NAMALWA (cell line): ENCODE measurements at places on chromosomes 3 and 15.
A peak's percentile ranks its signal among the peaks of the same experiment; 100 is the strongest.

GRCh38 chr15:86163816-86164215 is 84.1 kb downstream of the AGBL1 start:
- no peak for DNase-seq

DNA sequence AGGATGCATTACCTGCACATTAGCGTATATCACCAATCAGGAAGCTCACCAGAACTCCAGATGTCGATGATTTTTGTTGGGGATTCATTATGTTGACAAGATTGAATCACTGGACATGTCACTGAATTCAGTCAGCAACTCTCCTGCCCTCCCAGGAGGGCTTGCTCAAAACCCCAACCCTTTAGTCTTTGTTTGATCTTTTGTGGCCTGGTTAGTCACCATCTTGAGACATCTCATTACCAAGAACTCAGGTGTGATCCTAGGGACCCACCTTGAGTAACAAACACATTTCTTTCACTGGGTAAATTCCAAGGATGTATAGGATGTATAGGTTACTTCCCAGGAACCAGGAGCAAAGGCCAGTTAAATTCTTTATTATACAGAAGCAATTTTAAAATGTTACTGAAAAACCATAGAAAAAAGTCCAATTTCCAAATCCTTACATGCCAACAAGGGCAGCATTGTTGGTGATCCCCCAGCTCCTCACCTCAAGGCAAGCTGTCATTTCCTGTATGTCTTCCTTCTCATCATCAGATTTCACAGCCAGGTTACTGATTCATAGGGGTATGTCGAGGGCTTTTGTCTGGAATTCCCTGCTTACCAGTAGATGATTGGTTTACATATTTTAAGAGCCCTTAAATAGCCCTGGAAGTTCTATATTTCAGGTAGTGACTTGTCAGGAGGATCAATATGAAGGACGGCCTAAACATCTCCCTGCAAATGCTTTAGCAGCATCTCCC is 11.7 kb downstream of the SNRPN start:
- DNase-seq, result no peak

- no peak for DNase-seq
Measured at GRCh38 chr3:72131899-72132298, 347.0 kb upstream of the PROK2 start.

GRCh38 chr3:16311960-16312451 is 47.0 kb downstream of the OXNAD1 start:
- no peak for DNase-seq

GRCh38 chr15:61584410-61584809 is 355.3 kb upstream of the RORA start:
- peak; percentile 2 for DNase-seq

GRCh38 chr3:147406028-147406931 is at the start of gene ZIC4:
Gene ZIC4 (minus strand): TSS chr3:147406543. CDS start chr3:147402797, 3,746 bp downstream.
- DNase-seq, result no peak

DNA sequence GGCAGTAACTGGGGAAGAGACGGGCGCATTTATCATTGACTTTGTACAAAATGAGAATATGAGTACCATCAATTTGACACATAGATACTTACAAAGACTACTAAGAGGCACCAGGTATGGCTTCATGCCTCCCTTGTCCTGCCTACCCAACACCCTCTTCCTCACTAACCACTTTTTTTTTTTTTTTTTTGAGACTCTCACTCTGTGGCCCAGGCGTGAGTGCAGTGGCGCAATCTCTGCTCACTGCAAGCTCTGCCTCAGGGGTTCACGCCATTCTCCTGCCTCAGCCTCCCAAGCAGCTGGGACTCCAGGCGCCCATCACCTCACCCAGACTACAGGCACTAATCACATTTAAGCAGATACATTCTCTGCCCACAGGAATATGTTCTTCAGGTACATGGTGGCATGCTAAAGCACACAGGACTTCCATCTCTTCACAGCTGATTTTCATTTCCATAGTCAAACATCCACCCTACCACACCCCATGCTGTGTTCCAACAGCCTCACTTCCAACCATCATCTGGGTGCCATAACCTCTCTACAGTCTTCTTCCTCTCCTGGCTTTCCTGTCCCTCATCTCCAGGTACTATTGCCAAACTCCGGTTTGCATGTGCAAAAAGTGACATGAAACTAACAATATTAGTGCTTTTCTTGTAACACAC is 41.7 kb downstream of the RAB27A start:
- DNase-seq, result no peak

DNA sequence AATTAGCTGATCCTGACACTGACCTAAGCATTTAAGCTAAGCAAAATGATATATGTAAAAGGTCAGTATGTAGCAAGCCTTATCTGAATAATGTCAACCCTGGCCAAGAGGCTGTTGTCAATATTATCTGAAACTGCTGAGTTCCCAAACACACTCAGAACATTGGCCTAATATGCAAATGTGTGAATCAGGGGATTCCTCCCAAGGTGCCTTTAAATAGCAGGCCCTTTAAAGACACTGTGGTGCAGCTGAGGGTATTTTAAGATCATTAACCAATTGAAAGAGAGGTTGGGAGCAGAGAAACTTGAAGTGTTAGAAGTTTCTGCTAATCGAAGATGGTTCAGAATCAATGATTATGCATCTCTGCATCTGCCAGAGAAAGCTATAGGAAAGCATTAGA is 207.0 kb downstream of the NTRK3 start:
- no peak for DNase-seq

DNA sequence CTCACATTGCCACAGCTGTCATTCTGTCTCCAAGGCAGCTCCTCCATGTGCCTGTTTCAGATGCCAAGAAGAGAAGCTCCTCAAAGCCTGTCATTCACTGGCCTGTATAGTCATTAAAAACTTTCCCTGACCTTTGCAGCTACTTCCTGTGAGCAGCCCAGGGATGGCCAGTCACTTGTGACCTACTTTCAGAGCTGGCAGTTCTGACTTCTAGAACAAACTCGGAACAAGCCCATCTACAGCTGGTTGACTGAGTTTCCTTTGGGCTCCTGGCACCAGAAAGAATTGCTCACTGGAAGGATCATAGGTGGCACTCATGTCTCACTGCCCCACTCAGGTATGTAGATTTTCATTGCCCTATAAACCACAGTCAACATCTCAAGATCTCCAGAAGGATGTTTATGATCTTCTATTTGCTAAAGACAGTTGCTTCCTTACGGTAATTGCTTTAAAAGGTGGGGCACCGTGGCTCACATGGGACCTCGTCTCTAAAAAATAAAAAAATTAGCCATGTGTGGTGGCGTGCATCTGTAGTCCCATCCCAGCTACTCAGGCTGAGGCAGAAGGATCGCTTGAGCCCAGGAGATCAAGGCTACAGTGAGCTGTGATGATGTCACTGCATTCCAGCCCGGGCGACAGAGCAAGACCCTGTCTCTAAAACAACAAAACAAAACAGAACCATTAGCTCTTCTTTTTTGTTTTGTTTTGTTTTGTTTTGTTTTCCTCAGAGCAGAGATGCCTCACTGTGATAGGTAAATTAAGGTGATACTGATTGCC is 11.2 kb upstream of the ATP13A3 start:
- DNase-seq, result no peak

DNA sequence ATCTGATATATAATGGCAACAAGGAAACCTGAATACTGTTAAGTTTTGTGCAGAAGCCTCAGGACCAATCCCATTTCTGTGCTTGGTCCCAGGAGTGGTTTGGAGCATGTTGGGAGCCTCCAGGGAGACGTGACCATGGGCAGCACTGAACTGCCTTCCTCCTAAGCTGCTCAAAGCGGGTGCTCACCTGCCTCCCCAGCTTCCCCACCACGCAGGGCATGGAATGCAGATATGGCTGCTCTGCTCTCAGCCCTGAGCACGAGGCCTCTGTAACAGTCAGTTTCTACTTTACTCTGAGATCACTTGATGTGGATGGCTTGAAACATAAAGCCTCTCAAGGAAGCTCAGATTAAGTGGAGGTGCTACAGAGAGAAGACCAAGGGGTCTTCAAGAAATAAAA is 49.3 kb downstream of the MESD start:
- DNase-seq, result no peak

DNA sequence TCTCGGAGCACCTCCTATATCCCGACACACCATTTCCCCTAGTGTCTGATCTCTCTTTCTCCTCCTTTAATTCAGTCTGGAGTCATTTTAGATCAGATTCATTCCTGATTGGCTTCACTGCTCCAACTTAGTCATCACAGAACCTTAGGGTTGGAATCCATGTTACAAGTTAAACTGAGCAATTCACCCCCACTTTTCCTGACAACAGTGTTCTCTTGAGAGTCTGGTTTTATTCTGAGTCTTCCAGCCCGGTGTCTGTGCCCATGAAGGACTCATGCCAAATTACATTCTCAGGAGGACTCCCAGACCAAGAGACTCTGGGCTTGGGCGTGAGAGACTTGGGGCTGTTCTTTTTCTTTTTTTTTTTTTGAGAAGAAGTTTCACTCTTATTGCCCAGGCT is 57.5 kb downstream of the LPP start:
- DNase-seq, result no peak

DNA sequence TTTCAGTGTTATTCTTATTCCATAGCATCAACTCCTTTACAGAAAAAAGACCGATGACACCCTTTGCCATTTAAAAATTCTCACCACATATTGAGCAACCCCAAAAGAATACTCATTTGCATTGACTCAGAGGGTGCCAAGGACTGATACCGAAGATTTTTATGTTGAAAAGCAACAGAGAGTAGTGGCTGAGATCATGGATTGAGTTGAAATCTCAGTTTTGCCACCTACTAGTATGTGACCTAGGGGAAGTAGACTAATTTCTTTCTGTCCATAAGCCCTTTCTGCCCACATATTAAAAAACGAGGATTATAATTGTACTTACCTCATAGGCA is 313.9 kb upstream of the SATB1 start:
- no peak for DNase-seq

DNA sequence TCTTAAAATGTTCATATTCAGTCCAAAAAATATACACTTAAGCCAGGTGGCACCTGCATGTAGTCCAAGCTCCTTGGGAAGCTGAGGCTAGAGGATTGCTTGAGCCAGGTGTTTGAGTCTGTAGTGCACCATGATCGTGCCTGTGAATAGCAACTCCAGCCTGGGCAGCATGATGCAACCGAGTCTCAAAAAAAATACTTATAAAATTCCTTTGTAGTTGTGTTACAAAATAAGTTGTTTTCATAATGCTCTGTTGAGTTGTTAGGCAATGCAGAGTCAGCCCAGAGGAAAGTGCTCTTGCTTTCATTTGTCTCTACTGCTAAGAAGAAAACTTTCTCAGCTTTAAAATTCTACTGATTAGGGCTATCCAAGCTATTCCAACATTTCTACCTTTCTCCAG is 442.8 kb upstream of the ARRDC4 start:
- DNase-seq, result no peak

GRCh38 chr3:105629718-105630117 is 239.1 kb downstream of the CBLB start:
- DNase-seq, result no peak

DNA sequence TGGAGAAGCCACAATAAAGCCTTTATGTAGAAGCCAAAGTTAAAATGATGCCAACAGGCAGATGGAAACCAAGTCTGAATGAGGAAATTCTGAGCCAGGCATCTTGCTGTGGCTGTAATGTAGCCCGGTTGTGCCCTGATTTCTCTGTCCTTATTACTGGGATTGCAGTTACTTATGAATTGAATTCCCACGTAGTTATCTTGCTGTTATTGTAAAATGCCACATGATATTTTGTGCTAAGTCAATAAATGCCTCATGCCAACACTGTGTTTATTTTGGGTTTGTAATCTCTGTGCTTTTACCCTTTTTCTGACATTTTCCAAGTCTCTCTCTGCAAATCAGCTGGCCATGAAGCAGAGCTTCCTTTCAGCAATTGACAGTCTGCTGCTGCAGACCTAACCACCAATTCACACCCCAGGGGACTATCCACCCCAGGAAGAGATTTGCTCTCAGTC is 486.1 kb upstream of the GOLIM4 start:
- no peak for DNase-seq

DNA sequence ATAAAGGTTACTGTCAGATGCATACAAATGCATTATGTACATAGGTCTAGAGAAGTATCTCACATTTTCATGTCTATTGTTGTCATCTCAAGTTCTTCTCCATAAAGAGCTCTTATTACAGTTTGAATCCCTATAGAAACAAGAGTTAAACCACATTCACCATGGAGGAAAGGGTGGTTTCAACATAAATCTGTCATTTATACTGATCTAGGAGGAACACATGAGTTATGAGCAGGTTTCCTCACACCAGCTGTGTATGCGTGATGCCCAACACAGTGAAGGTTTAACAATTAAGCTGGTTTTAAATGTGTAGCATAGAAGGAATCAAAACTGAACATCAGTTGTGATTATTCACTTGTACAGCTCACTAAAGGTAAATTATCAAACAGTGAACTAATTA is 251.7 kb downstream of the KCNMB2 start:
- no peak for DNase-seq

- DNase-seq, result no peak
Measured at GRCh38 chr3:126469479-126469878, 6.2 kb downstream of the ZXDC start.

DNA sequence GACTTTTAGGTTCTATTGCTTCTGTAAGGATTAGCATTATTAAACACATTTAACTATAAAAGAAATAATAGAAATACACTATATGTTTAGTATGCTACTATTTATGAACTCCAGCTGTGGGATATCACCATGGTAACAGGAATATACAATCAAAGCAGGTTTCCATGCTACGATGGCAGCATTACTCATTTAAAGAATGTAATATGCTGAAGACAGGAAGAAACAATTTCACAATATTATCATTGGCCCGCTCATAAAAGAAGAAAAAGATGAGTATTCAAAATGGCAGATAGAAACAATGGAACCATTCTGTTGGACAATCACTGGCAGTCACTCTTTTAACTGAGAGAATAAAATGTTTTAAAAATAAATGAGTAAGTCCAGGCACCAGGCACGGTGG is 153.4 kb downstream of the CBLB start:
- no peak for DNase-seq

GRCh38 chr15:71237456-71238188 is 122.4 kb downstream of the THSD4 start:
- DNase-seq, result no peak

DNA sequence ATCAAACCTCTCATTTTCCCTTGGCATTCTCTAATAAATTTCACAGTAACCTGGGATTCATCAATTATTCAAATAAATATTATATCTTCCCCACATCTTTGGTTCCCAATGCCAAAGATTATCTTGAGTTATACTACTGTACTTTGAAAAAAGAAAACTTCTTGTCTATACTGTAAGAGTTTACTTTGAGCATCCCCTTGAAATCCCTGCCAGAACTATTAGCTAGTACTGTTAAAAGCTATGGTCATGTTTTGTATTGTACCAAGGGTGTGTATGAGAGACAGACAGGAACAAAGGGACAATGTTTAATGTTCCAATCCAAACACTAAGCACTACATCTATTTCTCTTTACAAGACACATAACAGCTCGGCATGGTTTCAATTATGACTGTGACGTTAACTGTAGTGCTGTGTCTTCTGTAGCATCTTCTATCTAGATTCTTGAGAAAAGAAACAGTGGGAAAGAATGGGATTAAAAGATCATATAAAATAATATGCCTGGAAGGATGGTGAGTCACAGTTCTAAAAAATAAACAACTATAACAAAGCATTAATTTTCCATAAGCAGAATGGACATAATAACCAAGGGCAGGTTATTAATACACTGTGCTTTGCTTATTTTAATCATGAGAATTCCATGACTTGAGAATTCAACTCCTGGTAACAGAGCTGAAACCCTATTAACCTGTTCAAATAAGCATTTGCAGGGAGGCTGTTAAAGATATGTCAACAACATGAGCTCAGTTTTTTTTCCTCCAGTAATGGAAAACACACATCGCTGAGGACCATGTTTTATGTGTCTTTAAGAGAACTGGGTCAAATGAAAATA is 71.1 kb downstream of the ALDH1A2 start:
- no peak for DNase-seq

- no peak for DNase-seq
Measured at GRCh38 chr3:24628523-24629258, 134.0 kb upstream of the THRB start.
